ENCODE measurements at places on chromosomes 3 and 15.

- DNase-seq = no peak
Observed at GRCh38 chr3:178263236-178263916, 272.9 kb upstream of the KCNMB2 start.

- no peak for DNase-seq
Observed at GRCh38 chr15:88718731-88719130, 79.9 kb downstream of the ISG20 start.

DNA sequence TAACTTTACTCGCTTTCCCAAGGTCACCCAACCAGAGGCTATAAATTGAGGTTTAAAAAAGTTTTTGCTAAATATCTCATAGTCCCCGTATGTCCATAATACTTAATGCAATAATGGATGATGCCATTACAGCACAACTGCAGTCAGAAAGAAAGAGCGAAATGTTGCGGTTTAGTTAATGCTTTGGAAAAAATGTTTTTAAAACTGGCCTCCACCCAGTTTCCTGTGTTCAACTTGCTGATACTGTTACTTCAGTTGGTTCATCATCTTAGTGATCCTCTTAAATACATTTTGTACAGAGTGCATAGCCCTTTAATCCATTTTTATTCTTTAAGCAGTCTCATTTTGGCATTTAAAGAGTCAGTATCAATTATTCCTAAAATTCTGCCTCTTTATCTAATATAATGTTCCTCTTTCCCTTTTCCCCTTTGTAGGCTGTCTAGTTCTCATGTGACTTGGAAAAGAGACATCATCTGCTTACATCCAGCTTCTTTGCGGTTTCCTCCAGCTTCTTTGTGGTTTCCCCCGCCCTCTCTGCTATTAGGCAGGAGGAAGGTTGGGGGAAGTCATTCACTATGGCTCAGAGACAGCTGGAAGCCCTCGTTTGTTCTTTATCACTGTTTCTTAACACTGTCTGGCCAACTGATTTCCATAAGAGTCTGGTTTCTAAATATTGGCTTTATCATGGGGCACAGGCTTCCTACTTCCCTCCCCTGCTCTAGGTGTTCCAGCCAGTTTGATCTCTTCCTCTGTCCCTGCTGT lies 154.3 kb downstream of the GOLIM4 start:
- DNase-seq = no peak

DNA sequence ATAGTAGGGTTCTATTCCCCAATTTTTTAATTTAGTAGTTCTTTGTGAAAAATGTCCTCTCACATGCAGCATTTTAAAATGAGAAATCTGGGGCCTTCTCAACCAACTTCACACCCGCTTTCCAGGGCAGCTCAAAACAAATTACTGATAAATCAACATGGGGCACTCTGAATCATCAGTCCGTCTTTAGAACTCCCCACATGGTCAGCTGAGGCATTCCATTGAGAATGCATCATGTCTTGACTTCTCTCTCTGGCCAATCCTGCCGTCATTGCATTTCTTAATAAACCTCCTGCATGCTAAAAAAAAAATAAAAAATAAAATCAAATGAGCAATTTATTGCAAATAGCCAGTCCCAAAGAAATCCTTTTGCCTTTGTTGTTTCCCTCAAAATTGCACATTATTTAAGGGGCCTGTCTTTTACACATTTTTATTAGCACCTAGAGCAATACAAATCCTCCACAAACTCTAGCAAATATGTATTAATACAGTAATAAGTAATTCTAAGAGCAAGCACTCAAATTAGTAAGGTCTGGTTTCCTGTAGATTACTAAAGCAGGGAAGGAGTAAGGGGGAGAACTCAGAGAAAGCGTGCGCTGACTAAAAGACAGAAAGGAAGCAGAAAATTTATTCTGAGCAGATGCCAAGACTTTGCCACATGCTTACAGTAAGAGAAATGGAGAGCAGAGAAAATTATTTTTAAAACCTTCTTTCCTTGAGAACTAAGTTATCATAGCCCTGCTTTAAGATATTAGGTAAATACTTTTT lies 175.7 kb downstream of the TNIK start:
- peak; percentile 18 for DNase-seq

- DNase-seq = no peak
Observed at GRCh38 chr3:68288085-68288484, 633.7 kb upstream of the SUCLG2 start.

DNA sequence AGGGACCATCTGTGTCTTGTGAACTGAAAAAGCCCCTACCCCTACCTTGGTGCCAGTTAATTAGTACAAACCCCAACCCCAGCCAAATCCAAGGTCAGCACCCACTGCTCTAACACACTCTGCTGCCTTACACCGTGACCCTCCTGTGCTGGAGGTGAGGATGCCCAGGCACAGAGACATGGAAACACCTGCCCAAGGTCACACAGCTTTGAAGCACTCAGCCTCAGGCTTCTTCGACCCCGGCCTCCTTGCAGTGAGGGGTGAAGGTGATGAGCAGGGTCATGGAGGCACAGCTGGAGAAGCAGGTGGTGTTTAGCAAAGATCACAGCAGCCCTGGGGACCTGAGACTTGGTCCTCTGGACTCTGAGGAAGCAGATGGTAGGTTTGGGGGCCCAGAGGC lies 39.0 kb upstream of the SLC6A6 start:
- no peak for DNase-seq

GRCh38 chr3:109806929-109807328 lies 469.6 kb upstream of the DPPA4 start:
- DNase-seq = no peak

DNA sequence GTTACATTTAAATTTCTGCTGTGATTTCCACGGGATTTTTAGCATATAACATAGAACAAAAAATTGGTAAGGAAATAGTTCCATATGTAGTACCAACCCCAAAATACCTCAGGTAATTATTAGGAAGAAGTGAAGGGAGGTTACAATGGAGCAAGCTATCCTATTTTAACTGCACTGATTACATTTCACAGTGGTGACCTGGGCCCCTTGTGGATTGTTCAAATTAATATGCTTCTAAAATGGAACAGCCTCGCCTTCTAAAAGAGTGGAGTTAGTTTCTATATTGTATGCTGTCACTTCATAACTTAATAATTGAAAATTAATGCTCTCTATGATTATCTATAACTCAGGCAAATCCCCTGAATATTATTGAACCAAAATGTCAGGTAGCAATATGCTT lies 651.7 kb upstream of the GBE1 start:
- no peak for DNase-seq

GRCh38 chr3:48269592-48269991 lies 28.7 kb downstream of the ZNF589 start:
- DNase-seq = no peak

- DNase-seq = no peak
Observed at GRCh38 chr3:85164436-85164835, 205.6 kb downstream of the CADM2 start.

GRCh38 chr3:114450008-114450596 lies 156.3 kb downstream of the TIGIT start:
- DNase-seq = no peak

GRCh38 chr15:66401130-66402021 lies 14.7 kb downstream of the MAP2K1 start:
- DNase-seq = no peak

DNA sequence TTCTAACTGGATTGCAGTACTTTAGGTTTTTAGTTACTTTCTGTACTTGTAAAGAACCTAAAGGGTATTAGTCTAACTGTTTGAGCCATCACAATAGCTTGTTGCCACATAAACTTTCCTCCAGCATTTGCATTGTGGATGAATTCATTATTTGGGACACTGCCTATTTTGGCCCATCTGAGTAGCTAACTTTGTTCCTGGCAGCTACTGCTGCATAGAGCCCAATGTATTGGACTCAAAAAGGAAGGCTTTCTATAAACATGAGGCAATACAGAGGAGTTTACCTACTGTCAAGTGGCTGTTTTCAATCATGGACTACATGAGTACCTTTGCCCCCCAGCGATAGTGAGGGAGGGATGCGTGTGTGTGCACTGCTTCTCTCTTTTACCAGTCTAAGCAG lies 1.9 kb downstream of the ROBO2 start:
- DNase-seq = no peak

- no peak for DNase-seq
Observed at GRCh38 chr15:74340150-74340549, 27.3 kb downstream of the CYP11A1 start.

DNA sequence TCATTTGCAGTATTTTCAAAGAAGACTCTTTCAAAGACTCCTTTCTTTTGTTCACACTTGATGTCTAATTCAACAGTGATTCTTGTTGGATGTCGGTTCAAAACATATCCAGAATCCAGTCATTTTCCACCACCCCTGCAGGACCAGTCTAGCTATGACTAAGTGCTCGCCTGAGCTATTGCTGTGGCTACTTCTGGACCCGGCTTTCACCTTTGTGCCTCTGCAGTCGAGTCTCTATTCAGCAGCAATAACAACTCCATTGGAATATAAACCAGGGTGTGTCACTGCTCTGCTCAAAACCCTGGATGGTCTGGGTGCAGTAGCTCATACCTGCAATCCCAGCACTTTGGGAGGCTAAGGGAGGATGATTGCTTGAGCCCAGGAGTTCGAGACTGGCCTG lies 55.0 kb downstream of the PRICKLE2 start:
- DNase-seq = no peak

DNA sequence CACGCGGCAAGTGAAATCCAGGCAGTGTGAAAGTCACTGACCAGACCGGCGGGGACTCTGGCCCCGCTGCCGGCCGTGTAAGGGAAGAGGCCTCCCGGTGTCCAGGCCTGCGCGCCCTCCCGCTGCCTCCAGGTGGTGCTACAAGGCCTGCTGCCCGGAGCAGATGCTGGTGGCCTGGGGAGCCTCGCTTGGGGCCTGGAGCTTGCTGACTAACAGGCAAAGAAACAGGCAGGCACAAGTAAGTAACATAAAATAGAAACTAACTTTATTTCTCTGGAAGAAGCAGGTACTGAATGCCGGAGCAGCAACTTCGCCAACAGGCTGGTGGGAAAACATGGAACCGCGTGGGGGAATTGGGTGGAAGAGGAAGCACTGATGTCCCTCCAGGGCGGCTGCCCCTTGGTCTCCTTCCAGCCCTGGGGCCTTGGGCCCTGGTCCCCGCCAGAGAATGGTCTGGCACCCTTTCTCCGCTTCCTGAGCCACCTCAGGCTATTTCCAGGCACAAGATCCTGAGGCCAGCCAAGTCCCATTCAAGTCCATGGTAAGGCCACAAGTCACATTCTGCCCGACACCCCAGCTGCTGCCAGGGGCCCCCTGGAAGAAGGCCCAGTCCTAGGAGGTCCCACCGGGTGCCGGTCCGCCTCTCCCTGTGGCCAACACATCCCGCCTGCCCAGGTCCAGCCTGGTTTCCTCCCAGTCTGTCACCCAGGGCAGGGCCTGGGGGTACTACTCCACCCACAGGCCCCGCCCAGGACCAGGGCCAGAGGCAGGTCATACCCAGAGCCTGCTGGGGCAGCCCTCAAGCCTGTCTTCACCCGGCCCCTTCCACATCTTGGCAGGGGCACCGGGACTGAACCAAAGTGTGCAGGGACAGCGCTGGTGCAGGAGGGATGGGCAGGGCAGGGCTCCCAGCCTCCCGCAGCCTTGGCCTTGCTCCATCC lies 45.0 kb downstream of the TNK2 start:
- DNase-seq = peak; percentile 84

- no peak for DNase-seq
Observed at GRCh38 chr3:86954747-86955146, 36.2 kb downstream of the VGLL3 start.

DNA sequence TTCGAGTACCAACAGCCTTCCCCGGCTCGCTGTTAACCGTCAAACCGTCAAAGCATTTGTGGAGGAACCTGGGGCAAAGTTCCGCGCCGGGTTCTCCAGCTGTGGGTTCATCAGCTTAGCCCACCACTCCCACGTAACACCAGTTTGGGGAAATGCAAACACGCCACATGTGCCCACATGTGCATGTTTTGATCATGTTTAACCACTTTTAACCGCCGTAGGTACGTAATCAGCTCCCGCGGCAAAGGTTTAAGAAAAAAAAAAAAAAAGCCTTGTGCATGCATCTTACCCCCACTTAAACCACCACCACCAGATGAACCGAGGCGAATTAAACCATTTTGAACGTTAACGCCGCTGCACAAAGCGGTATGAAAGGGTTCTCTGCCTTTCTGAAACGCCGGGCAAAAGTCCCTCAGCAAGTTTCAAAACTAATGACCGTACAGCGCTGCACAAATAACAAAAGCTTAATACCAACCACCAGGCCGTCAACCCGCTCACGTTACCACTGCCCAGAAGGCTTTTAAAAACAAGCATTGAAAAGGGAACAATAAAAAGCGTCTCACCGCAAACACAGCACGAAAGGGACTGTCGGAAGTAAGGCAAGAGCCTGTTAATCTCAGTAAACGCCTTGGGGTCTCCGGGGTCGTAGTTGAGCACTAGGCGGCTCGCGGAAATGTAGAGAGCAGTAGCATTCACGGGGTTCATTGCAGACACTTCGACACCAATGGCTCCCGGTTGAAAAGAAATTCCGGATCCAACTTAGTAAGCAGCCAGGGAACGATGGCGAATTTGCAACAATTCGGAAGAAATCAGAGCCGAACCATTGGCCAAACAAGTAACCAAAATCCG lies 1.5 kb downstream of the MSL2 start:
- no peak for DNase-seq

DNA sequence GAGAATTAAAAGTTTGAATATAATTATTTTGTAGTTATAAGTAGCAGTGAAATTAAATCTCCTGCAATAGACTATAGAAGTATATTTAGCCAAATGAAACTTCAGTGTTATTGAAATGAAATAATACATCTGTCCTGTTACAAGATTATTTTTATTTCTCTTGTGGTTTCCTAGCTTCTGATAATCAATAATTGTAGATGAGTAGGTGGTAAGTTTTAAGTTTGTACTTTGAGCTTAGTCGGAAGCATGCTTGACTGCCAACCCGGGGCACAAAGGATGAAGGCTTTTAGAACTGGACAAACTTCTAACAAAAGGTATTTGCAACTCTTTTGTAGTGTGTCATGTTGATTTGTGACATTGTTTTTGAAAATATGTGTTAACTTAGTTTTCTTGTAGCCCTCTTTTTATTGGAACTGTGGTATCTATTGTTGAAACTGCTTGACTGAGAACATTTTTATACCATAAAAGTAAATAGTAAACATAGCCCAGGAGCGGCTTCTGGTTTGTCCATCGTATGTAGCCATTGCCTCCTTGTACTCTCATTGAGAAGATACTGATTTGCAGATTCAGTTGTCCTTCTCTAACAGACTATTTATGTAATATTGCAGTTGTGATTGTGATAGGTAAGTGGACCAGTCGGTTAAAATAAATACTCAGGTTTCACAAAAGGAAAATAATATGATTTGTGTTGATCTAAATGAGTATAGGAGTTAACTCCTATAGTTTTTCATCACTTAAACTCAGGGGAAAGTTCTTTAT lies 2.9 kb downstream of the CTNNB1 start:
- no peak for DNase-seq

DNA sequence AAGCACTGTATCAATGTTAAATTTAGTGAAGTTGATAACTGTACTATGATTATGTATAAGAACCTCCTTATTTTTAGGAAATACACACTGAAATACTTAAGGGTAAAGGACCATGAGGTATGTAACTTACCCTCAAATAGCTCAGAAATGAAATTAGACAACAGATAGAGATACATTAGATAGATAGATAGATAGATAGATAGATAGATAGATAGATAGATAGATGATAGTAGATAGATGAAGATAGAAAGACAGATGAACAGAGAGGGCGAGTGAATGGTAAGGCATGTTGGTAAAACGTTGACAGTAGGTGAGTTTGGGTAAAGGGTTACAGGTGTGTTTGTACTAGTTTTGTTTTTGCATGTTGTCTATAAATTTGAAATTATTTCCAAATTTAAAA lies 38.0 kb upstream of the ACAN start:
- no peak for DNase-seq
